ENCODE measurements at places on chromosomes 5 and 9.
A peak's percentile ranks its signal among the peaks of the same experiment; 100 is the strongest.

DNA sequence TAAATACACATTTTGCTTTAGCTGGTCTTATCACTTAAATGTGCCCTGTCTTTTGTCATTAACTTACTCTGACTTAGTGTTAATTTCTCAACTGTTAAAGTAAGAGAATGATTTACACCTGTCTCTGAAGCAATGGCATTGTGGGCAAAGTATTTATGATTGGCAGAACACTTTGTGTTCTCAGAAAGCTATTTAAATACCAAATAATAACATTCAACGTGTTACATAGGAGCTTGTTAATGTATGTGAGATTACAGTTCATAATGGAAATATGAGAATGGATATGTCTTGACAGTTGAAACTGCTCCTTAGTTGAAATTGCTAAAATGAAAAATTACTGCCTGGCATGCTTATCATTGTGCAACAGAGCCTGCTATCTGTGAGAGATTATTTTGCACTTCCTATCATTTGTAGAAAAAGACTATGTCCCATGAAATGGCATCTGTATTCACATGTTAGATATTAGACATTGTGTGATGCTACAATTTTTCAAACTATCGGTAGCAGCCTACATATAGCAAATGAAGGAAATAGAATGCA is 46.1 kb downstream of the PRR16 start:
- DNase-seq, result no peak

- no peak for DNase-seq
Measured at GRCh38 chr5:54309276-54309675, 1.1 kb downstream of the ARL15 start.

DNA sequence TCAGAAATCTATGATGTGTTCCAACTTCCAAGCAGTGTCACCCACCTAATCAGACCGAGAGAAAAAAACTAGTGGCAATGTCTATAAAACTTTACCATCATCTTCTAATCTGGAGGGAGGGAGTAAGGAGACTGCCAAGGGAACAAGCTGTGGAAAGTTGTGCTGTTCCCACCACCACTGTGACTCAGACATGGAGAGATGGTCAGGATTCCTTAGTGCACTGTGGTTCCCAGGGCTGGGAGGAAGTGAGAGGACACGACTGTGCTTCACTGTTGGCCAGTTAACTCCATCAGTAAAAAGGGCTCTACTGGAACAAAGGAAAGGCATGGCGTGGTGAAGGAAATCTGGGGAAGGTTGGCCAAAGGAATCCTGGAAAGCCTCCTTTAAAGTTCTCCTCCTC is 18.8 kb downstream of the TICAM2 start:
- DNase-seq, result no peak

DNA sequence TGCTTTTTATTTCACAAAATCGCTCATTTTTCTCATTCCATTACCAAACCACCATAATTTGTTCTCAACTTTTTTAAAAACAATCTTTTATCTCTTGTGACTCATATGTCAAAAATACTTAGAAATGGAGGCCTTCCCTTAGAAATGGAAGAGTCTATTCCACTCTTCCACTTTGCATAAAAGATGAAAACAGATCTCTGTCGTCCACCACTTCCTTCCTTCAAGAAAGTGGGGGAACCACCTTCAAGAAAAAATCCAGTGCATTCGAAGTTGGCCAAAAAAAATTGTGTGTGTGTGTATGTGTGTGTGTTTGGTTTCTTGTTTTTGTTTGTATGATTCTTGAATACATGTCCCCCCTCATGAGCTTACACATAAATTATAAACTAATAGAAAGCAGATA is 628.8 kb upstream of the DMAC1 start:
- DNase-seq, result no peak

GRCh38 chr5:13625616-13626198 is 318.8 kb downstream of the DNAH5 start:
- DNase-seq, result no peak

- no peak for DNase-seq
Measured at GRCh38 chr5:28729067-28729466, 1690.7 kb upstream of the CDH9 start.

GRCh38 chr5:172603251-172603806 is 37.7 kb upstream of the NEURL1B start:
- no peak for DNase-seq

DNA sequence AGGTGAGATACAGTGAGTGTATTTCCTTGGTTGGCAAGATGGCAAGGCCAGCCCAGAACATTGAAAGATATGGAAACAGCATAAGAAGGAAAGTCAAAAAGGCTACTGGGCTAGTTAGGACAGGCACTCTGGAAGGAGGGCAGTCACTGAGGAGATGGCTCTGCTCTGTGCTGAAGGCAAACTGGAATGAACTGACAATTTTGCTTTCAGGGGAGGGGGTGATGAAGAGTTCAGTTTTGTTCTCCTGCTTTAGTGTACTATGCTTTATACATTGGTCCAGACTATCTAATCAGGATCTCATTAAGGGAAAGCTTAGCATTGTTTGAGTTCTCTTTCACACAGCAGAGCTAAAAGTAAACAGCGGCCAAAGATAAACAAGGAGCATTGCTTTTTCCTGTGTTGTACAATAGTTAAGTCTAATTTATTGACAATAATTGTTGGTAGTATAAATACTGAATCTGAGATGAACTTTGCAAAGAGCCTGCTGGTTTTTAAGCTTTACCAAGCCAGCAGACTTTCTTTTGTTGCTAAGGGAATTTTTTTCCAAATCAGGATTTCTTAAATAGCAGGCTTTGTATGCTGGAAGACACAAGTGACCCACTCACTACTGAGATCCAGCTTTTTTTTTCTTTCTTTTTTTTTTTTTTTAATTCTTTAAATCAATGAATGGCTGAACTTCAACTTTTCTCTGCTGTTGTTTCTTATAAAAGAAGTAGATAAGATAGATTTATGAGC is 355.5 kb downstream of the ARRDC3 start:
- DNase-seq, result no peak

GRCh38 chr5:38695021-38695958 is 138.8 kb upstream of the LIFR start:
- DNase-seq, result no peak

GRCh38 chr9:100213730-100214477 is 114.9 kb downstream of the INVS start:
- DNase-seq, result no peak

- DNase-seq, result no peak
Measured at GRCh38 chr9:86545090-86545489, 190.9 kb upstream of the TUT7 start.

- DNase-seq, result no peak
Measured at GRCh38 chr5:95445995-95446394, 54.8 kb downstream of the FAM81B start.

DNA sequence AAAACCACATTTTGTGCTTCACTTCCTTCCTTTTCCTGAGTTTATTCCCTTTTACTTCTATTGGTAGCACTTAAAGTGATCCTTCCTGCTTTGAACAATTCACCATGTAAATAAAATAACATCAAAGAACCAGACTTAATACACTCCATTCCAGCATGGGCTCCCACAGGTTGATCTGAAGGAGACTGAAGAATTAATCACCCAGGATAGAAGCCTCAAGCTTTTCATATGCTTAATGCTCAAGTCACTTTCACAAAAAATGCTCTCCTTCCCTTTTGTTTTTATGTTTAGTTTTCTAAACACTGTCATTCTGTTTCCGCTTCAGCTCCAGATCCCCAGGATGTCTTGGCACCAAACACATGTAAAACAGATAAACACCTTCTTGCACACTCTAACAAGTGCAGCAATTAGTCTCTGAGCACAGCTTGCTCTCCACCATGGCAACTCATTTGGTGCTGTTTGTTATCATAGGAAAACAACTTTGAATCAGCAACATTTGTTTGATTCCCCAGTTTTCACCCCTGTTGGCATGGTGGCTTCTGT is 37.0 kb downstream of the DMRTA1 start:
- DNase-seq, result no peak

DNA sequence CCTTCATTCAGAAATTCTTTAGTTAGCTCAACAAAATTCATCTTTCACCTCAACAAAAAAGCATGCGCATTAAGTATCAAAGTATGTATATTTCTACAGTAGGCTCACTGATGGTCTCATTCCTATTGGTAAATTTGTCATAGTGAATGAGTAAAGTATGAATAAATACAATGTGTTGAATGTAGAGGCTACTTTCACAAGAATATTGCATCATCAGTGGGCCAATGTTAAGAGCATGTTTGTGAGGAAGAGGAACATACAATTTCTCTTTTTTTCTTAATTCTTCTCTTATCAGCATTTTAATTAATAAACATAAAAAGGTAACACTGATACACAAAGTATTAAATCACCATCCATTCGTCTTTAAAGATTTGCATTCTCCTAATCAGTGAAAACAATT is 505.1 kb downstream of the CETN3 start:
- no peak for DNase-seq

DNA sequence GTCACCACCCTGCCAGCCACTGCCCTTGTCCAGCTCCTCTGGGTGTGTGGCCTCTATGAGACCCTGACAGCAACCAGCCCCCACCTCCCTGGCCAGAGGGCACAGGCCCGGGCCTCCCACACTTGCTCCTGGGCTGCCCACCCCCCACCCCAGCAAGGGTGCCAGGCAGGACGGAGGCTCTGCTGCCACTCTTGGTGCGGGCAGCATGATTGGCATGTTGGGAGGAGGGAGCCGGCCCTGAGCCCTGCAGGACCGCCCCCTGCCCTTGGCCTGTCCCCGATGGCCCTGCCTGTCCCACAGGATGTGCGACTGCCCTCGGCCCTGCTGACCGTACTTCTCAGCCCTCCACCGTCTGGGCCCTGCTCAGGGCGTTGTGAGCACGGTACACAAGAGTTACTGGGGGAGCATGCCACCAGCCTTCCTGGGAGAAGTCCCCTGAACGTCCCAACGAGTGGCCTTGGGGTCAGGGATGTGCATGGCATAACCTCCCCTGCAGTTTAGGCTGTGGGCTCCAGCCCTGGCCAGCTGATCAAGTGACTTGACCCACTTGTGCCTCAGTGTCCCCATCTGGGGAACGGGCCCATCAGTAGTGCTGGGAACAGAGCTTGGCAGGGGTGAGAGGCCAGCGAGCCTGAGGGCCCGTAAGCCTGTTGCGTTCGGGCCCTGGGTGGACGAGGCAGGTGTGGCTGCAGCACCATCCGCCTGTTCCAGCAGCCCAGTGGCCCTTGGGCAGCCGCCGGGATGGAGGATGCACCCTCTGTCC is 16.0 kb downstream of the GPSM1 start:
- no peak for DNase-seq

- no peak for DNase-seq
Measured at GRCh38 chr5:79878136-79878679, 112.9 kb downstream of the MTX3 start.

DNA sequence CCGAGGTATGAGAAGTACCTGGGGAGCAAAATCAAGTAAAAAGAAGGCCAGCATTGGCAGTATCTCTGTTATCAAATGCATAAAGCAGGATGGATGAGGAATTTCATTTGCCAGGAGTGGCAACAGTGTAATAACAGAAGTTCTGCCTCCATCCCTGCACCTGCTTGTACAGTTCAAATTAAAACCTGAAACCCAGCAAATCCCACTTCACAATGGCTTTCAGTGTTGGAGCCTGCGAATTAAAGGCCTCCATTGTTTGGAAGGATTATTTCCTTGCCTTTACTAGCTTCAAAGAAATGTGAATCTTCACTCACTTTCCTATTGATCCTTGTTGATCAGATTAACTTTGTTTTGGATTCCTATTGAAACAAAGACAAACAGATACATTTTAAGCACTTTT is 31.5 kb upstream of the IRX1 start:
- no peak for DNase-seq

- no peak for DNase-seq
Measured at GRCh38 chr9:13607481-13608441, 328.3 kb upstream of the MPDZ start.

DNA sequence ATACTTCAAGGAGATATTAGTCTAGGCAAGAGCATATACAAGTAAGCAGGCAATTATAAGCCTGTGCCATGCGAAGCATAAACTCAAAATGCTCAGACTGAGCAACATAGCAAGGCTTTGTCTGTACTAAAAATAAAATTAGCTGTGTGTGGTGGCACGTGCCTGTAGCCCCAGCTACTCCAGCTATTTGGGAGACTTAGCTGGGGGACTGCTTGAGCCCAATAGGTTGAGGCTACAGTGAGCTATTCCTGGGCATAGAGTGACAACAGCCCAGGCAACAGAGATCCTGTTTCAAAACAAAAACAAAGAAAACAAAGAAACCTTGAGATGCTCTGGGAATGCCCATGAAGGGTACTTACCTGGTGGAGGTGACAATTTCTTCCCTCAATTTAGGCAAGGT is 130.5 kb upstream of the ZNF608 start:
- DNase-seq, result no peak

GRCh38 chr5:168234133-168234532 is 57.3 kb upstream of the WWC1 start:
- DNase-seq, result no peak

- peak; percentile 27 for DNase-seq
Measured at GRCh38 chr9:79572608-79573411, 1.0 kb downstream of the TLE4 start.

GRCh38 chr9:91655215-91655614 is 231.6 kb upstream of the NFIL3 start:
- no peak for DNase-seq

- DNase-seq, result no peak
Measured at GRCh38 chr9:1429297-1429696, 379.1 kb downstream of the DMRT2 start.

GRCh38 chr5:142825378-142826089 is 55.4 kb downstream of the ARHGAP26 start:
- no peak for DNase-seq

GRCh38 chr5:148844433-148845280 is 18.2 kb downstream of the ADRB2 start:
- DNase-seq, result no peak

DNA sequence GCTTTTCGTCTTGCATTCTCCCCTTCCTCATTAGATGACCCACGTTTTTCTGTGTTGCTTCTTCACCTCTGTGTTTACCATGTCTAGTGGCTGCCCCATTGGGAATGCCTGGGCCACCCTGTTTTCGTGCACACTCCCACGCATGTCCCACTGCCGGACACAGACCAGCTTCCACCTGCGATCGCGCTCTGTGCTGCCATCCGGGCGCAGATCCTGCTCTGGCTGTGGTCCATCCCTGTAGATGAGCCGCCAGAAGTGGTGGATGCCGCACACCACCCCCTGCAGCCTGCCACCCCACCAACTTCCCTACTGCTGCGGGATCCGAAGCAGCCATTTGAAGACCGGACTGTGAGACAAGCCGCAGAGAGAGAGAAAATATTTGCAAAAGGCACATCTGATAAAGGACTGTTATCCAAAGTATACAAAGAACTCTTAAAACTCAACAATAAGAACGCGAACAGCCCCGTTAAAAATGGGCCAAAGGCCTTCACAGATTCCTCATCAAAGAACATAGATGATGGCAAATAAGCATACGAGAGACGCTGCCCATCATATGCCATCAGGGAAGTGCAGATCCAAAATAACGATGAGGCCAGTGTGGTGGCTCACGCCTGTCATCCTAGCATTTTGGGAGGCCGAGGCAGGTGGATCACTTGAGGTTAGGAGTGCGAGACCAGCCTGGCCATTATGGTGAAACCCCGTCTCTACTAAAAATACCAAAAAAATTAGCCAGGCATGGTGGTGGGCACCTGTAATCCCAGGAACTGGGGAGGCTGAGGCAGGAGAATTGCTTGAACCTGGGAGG is 163.7 kb downstream of the COL23A1 start:
- DNase-seq, result no peak

Measured in stimulated activated CD4-positive, alpha-beta T cell treated with anti-CD3 and anti-CD28 coated beads, Interleukin-15, amount 100 ng/mL, for 1 hour (primary cell).